Astrocyte (in vitro differentiated cells and primary cell): ENCODE measurements at places on chromosomes 2 and 18. TPM values are rescaled to one million over a fixed set of nuclear protein-coding genes. Genes with fewer than 3 reads are reported as not detected.

Gene GALNT3
- total RNA-seq = 16.4 and 19.9 TPM in 2 replicates

Gene TUBA3E
- total RNA-seq = not detected in 2 replicates

Gene LANCL1
- 38.3 and 38.9 TPM in 2 replicates for total RNA-seq

Gene IL1B
- total RNA-seq = not detected in 2 replicates

Gene COL4A3
- total RNA-seq = 0.02 TPM in 1 of 2 replicates, not detected in the other

Gene TTL
- total RNA-seq = 51.6 and 58.1 TPM in 2 replicates

Gene LIMS1
- total RNA-seq = 202 and 205 TPM in 2 replicates

Gene SLC19A3
- 0.12 and 0.14 TPM in 2 replicates for total RNA-seq

Gene KCNJ13
- total RNA-seq = not detected in 2 replicates

Gene HOXD8
- total RNA-seq = not detected in 2 replicates

Gene PSME4
- total RNA-seq = 101 and 110 TPM in 2 replicates

Gene OBSL1
- total RNA-seq = 77.5 and 88.1 TPM in 2 replicates

Gene DPP4
- total RNA-seq = 5.3 and 6.7 TPM in 2 replicates

GRCh38 chr2:69969126-69969983, 7.9 kb upstream of the ASPRV1 start:
- no peaks in the 10 kb centered on the region for H3K4me1 ChIP-seq
- no peak for DNase-seq
- H3K36me3 ChIP-seq = no peaks in the 10 kb centered on the region
- peaks cover 2% of the 10 kb centered on the region for H3K27me3 ChIP-seq
- no peak overlapping the region for H3K27ac ChIP-seq

DNA sequence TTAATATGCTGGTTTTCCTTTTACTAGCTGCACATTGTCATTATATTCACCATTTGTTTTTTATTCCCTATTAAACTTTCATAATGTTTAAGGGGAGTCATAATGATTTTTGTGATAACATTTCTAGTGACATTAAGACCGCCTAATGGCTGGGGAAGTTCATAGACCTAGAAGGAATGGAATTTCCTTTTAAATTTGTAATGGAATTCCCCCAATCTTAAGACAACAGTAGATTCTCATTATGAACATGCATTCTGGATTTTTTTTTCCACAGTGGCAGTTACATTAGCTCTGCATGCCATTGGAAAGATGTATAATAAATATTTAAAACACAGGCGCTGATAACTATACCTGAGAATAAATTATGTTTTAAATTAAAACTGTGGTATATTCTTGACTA, 8.4 kb downstream of the YPEL5 start:
- H3K27ac ChIP-seq = no peak overlapping the region
- no peaks in the 10 kb centered on the region for H3K27me3 ChIP-seq
- H3K4me1 ChIP-seq = peaks cover 6% of the 10 kb centered on the region

GRCh38 chr2:230972046-230972445, 23.9 kb upstream of the SPATA3 start:
- H3K27me3 ChIP-seq = peaks cover 2% of the 10 kb centered on the region
- no peak overlapping the region for H3K4me3 ChIP-seq
- no peak overlapping the region for H3K27ac ChIP-seq
- no peaks in the 10 kb centered on the region for H3K36me3 ChIP-seq
- peaks cover 13% of the 10 kb centered on the region for H3K4me1 ChIP-seq
- no peak for DNase-seq

- H3K4me3 ChIP-seq = no peak overlapping the region
- no peak overlapping the region for H3K27ac ChIP-seq
- H3K4me1 ChIP-seq = no peaks in the 10 kb centered on the region
- H3K36me3 ChIP-seq = no peaks in the 10 kb centered on the region
- DNase-seq = no peak
Measured at GRCh38 chr2:234853729-234854128, 98.1 kb upstream of the SH3BP4 start.

DNA sequence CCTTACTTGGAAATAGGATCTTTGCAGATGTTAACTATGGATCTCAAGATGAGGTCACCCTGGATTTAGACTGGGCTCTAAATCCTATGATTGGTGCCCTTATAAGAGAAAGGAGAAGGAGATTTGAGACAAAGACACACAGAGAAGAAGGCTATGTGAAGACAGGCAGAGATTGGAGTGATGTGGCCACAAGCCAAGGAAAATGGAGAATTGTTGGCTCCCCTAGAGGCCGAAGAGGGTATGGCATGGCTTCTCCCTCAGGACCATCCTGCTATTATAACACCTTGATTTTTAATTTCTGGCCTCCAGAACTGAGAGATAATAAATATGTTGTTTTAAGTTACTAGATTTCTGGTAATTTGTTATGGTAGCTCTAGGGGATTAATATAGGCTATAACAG, 7.6 kb downstream of the CYBRD1 start:
- H3K4me1 ChIP-seq = peaks cover 19% of the 10 kb centered on the region
- H3K4me3 ChIP-seq = no peak overlapping the region
- no peak for DNase-seq
- no peaks in the 10 kb centered on the region for H3K36me3 ChIP-seq

DNA sequence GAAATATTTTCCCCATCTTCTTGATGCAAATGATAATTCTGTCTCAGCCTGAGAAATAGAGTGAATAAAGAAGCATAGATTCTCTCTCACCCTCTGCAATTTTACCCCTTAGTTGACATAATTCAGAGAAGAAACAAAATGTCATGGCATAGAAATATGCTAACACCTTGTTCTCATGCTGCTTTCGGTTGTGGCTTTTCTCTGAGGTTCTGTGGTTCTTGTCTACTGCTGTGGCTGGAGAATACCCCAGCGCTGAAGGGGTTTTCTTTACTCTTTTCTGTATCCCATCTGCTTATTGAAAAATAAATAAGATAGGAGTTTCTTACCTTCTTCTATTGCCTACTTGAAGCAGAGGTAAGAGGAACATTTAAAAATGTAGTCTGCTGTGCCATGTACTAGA, 15.4 kb upstream of the RAB27B start:
- no peaks in the 10 kb centered on the region for H3K36me3 ChIP-seq
- H3K4me3 ChIP-seq = no peak overlapping the region
- no peak for DNase-seq
- no peak overlapping the region for H3K27ac ChIP-seq
- H3K4me1 ChIP-seq = no peaks in the 10 kb centered on the region
- H3K27me3 ChIP-seq = no peaks in the 10 kb centered on the region

DNA sequence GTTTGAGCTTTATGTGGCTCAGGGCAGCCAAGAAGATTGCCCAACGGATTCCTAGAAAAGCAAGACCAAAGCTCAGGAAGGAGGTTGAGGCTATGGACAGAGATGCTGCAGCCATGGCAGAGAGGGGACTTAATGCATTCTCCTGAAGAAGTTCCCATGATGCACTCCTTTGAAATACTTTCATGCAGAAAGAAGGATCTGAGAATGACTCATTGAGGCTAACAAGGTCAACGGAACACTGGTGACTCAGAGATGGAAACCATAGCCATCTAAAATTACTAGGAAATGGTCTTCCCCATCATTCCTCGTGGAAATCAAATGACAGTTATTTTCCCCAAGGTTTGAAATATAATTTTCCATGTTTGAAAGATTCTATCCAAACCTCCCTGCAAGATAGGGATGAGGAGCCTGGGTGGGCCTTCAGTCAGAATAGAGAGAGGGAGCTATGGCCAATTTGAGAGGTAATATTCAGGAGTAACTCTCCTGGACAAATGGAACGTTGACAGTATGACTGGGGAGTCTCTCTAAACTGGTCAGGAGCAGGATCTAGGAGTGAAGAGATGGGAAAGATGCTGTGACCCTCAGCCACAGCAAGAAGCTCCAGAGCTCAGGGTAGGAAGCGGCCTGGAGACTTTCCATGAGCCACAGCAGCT, 63.0 kb downstream of the REEP1 start:
- H3K4me3 ChIP-seq = no peak overlapping the region
- no peak overlapping the region for H3K27ac ChIP-seq
- peaks cover 11% of the 10 kb centered on the region for H3K4me1 ChIP-seq
- H3K36me3 ChIP-seq = no peaks in the 10 kb centered on the region
- peak; percentile 70 for DNase-seq

- H3K27ac ChIP-seq = no peak overlapping the region
- peaks cover 3% of the 10 kb centered on the region for H3K27me3 ChIP-seq
- no peak overlapping the region for H3K4me3 ChIP-seq
- no peaks in the 10 kb centered on the region for H3K36me3 ChIP-seq
Measured at GRCh38 chr2:134081238-134081938, 172.5 kb upstream of the MGAT5 start.

DNA sequence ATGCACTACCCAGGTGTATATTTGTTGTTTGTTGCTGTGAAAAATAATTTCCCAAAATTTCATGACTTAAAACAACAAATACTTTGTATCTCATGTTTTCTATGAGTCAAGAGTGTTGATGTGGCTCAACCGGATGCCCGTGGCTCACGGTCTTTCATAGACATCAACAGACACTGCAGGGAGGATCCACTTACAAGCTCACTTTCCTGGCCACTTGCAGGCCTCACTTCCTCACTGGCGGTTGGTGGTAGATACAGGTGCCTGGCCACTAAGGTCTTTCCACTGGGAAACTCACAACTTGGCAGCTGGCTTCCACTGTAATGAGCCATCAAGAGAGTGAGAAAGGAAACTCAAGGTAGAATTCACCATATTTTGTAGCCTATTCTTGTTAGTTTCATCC, 662.9 kb downstream of the IRS1 start:
- H3K4me1 ChIP-seq = no peaks in the 10 kb centered on the region
- H3K27ac ChIP-seq = no peak overlapping the region
- H3K27me3 ChIP-seq = no peaks in the 10 kb centered on the region
- no peaks in the 10 kb centered on the region for H3K36me3 ChIP-seq
- no peak for DNase-seq
- no peak overlapping the region for H3K4me3 ChIP-seq

DNA sequence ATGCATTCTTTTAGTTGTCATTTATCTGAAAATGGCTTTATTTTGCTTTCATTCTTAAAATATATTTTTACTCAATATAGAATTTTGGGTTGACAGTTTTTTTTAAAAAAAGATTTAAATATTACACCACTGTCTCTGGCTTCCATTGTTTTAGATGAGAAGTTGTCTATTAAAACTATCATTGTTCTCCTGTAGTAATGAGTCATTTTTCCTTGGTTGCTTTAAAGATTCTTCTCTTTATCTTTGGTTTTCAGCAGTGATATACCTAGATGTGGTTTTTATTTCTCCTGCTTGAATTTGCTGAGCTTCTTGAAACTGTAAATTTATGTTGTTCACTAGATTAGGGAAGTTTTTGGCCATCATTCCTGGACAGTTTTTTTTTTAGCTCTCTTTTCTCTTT, 26.7 kb upstream of the DLX2 start:
- DNase-seq = no peak
- H3K36me3 ChIP-seq = no peaks in the 10 kb centered on the region
- H3K4me1 ChIP-seq = no peaks in the 10 kb centered on the region
- no peak overlapping the region for H3K4me3 ChIP-seq
- no peak overlapping the region for H3K27ac ChIP-seq
- H3K27me3 ChIP-seq = no peaks in the 10 kb centered on the region

GRCh38 chr2:72153924-72154323, 6.3 kb upstream of the CYP26B1 start:
- H3K4me1 ChIP-seq = peaks cover 12% of the 10 kb centered on the region
- no peaks in the 10 kb centered on the region for H3K36me3 ChIP-seq
- H3K27ac ChIP-seq = no peak overlapping the region
- DNase-seq = no peak

GRCh38 chr2:1742301-1742680, 2.0 kb downstream of the PXDN start:
- H3K27me3 ChIP-seq = no peaks in the 10 kb centered on the region
- no peaks in the 10 kb centered on the region for H3K36me3 ChIP-seq

GRCh38 chr2:117686699-117687098, 127.8 kb upstream of the DDX18 start:
- no peaks in the 10 kb centered on the region for H3K27me3 ChIP-seq
- no peaks in the 10 kb centered on the region for H3K36me3 ChIP-seq
- H3K4me1 ChIP-seq = no peaks in the 10 kb centered on the region

DNA sequence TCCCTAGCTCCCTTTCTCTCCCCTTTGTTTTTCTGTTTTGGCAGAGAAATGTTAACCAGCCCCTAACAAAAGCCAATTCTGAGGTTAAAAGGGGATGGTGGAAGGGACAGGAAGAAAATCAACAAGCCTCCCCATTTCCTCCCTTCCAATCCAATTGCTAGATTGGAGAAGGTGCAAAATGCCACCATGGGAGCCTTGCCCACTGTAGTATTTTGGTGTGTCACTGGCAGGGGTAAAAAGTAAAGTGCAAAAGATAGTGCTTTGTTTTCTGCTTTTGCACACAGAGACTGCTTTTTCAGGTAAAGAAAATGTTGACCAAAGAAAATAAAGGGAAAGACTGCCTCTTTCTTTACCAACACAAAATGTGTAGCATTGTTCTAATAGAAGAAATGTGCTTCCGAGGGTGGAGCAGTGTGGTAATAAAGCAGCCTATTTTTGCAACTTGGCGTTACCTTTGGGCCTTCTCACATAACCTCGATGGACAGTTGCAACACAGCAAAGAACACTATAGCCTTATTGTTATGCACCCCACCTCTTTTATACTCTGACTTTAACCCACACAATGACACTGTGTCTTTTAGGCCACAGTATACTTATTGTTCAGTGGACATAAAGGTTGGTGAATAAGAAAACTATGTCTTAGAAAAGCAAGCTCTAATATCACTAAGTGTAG, 861.8 kb downstream of the BCL11A start:
- no peaks in the 10 kb centered on the region for H3K36me3 ChIP-seq
- H3K27ac ChIP-seq = no peak overlapping the region
- DNase-seq = no peak
- H3K27me3 ChIP-seq = no peaks in the 10 kb centered on the region
- no peak overlapping the region for H3K4me3 ChIP-seq

DNA sequence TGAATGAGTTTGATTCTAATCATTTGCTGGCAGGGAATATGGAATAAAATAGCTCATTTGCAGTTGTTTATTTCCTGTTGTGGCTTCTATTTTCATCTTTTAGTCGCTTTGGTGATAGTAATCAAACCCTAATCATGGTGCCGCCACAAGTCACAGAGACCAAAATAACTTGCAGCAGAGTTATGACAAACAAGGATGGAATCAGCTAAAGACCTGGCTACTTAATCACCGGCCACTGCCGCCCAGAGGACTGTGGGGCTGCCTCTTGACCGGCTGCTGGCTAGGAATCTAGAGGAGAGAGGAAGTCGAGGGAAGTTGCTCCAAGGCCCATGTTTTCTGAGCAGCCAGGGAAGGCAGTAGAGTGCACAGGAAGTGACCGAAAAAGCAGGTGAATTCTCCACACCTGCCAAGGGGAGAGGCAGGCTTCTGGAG, 5.1 kb upstream of the SMAD7 start:
- H3K27ac ChIP-seq = peak overlapping the region; percentile 78
- no peak overlapping the region for H3K4me3 ChIP-seq
- H3K36me3 ChIP-seq = no peaks in the 10 kb centered on the region
- DNase-seq = peak; percentile 89
- no peaks in the 10 kb centered on the region for H3K27me3 ChIP-seq

DNA sequence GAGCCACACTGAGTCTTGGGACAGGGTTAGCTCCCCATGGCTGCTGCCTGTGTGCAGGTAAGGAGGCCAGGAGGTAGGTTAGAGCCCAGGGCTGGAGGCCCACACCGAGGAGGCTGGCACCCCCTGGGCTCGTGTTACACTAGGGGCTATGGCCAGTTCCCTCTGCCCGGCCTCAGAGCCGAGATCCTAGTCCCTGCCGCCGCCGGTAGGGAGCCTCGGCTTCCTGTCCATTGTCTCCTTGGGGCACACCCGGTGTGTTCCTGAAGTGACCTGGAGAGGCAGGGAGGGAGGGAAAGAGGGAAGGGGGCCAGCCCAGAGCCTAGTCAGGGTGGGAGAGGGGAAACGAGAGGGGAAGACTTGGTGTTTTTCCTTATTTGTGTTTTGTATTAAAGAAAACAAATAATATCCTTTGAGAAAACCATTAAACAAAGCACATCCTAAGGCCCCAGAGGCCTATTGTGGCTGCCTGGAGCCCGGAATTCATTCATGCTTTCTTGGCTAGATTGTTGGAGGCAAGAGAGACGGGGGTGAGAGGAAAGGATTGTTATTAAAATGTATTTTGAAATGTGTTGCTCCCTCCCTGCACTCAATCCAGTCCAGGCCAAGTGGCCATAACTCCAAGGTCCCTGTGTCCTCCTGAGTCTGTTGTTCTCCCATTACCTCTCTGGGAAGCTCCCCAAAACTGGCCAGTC, 170.7 kb downstream of the CTIF start:
- H3K27me3 ChIP-seq = no peaks in the 10 kb centered on the region
- H3K27ac ChIP-seq = no peak overlapping the region
- peaks cover 7% of the 10 kb centered on the region for H3K4me1 ChIP-seq
- no peaks in the 10 kb centered on the region for H3K36me3 ChIP-seq
